Upper lobe of right lung (tissue), 1 donor: ENCODE measurements at places on chromosomes 5 and 9.
A peak's percentile ranks its signal among the peaks of the same experiment; 100 is the strongest.

- no peak for DNase-seq
These were observed 15.1 kb upstream of the IPPK start for GRCh38 chr9:92685022-92685421.

- DNase-seq, result no peak
These were observed 78.2 kb downstream of the ALDH7A1 start for GRCh38 chr5:126516852-126517251.

DNA sequence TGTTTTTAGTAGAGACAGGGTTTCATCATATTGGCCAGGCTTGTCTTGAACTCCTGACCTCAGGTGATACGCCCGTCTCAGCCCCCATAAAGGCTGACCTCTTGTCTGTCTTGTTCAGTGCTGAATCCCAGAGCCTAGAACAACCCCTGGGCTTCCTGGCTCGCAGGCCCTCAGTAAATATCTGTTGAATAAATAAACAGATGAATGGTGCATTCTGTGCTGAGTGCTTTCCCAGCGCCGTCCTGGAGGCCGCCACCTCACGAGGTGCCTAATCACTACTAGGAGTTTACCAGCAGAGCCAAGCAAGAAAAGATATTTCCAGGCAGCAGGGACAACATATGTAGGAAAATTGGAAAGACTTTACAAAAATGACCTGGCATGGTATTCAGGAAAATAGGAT lies 88.5 kb downstream of the SNX24 start:
- no peak for DNase-seq

- DNase-seq, result no peak
These were observed 28.4 kb downstream of the ELP1 start for GRCh38 chr9:108905494-108905893.

- no peak for DNase-seq
These were observed 3.5 kb downstream of the MRRF start for GRCh38 chr9:122268041-122268814.

DNA sequence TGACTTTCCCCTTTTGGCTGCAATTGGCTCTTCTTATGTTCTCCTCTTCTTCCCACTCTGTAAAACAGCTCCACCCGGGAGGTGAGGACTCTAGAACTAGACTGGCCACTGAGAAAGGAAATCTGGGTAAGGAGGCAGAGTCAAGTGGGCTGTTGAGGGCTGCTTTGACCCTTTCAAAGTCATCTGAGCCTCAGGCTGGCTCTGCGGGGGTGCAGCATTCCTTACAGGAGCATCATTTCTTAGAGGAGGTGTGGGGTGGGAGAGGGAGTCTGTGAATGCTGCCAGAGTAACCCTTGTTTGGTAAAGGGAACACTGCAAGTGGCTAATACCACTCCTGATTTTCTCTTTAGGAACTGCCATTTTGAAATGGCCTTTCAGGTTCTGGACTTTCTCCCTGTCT lies 377.7 kb upstream of the SMARCA2 start:
- no peak for DNase-seq

- no peak for DNase-seq
These were observed 5.2 kb upstream of the SPRY4 start for GRCh38 chr5:142330026-142330425.

DNA sequence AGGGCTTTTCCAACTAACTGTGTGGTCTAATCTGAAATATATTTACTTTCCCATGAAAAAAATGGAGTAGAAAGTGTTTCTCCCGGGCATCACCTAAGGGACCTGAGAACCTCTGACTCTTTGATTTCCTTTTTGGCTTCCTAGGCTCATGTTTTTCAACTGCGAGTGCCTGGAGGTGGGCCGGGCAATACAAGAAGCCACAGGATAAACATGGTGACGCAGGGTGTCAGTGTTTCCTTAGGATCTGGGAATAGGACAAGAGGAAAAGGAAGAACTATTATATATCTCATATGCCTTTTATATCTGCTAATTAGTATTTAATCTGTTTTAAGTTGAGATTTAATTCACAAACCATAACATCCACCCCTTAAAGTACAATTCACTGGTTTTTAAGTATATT lies 11.4 kb upstream of the LECT2 start:
- DNase-seq, result no peak

DNA sequence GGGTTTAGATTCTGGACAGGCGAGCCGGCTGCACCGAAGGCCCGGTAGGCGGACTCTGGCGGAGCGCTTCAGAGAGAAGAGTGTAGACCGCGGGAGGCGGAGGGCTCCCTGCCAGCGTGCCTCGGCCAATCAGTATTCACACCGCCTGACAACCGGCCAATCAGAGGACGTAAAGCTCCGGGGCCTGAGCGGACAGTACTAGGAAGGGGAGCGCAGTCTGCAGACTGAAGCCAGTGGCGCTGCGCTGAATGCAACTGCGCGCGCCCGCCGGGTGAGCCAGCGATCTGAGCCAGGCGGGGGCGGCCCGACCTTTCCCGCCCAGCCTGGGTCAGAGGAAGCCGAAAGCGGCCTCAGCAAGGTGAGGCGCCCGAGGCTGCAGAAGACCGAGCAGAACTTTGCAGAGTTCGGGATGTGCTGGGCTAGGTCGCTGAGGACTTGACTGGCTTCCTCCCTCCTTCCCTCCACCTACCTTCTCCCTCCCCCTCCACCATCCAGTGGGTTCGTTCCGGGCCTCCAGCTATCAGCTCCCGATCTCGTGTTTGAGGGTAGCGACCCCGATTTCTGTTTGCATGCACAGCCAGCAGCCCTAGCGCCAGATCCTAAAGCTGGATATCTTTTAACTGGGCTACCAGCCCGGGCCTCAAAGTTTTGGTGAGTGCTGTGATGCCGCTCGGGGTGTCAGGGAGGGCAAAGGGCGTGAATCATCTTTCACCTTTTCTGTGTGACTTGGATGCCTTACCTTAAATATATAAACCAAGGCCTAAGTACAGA lies at the start of gene DMRT2:
DMRT2 (plus strand) TSS at position 233 of the 771 bp plus-strand sequence. CDS start 1,257 bp downstream, outside the sequence.
- DNase-seq, result peak; percentile 92

DNA sequence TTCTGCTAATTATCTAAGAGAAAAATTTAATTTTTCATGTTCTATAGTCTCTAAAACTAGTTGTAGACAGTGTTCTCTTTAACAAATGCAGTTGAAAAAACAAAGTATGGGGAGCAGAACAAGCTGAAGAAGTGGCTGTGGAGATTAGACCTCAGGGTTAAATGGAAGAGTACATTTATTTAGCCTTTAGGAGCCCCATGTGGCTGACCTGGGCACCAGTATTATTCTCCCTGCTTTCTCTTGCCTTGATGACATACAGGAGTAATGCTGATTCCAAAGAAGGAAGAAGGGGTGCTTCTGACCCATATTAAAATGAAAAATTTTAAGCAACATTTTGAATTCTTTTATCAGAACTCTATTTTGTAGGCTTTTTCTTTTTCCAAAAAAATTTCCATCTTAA lies 312.3 kb upstream of the RIOK2 start:
- DNase-seq, result no peak

- DNase-seq, result no peak
These were observed 312.9 kb downstream of the ADGRV1 start for GRCh38 chr5:90871391-90871991.

DNA sequence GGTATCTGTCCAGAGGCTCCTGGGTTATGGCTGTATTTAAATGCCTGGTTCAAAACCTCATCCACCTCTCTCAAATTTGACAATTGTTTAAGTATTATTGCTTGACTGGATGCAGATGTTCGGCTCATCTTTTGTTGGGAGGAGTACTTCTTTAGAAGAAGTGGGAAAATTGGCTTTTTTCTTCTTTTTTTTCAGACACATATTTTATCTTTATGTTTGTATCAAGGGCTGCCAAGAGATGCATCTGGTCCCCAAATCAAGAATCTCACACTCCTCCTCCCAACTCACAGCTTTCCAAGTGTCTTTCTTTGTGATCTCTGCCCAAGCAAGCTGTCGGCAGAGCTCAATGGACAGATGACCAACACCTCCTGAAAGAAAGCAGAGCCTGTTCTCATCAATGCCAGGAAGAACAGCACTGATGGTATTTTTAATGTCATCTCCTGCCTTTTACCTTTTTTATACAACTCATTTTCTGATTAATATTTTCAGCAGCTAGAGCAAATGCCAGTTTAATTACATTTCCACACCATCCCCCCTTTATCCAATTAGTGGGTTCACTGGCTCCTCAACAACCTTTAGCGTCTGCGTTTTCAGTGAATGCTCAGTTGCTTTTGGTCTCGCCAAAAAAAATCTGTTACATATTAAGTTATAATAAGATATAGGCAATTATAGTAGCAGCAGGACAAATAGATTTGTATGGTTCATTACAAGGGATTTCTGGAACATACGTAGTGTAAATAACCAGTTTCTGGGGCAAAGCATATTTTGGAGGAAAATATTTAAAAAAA lies 110.3 kb upstream of the SLIT3 start:
- DNase-seq, result no peak

GRCh38 chr5:175892015-175892800 lies 20.8 kb downstream of the CPLX2 start:
- DNase-seq, result no peak

GRCh38 chr9:75116306-75116705 lies 28.0 kb downstream of the OSTF1 start:
- no peak for DNase-seq
